Fibroblast of mammary gland (primary cell): ENCODE measurements at places on chromosomes 4 and X.
A peak's percentile ranks its signal among the peaks of the same experiment; 100 is the strongest.

DNA sequence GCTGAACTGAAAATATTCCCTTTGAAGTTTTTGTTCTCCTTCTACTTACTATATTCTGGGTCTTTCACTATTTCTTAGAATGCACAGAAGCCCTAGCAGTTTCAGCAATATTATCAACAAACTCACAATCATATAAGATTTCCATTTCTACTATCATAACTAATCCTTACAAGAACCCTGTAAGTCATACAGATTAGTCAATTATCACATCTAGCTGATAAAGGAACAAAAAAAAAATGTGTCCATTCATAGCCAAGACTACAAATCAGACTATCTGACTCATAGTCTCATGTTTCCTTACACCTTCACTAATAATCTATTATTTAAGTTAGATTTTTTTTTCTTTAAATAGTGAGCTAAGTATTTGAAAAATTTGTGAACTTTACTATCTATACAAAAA is 72.5 kb downstream of the LRBA start:
- no peak for DNase-seq

DNA sequence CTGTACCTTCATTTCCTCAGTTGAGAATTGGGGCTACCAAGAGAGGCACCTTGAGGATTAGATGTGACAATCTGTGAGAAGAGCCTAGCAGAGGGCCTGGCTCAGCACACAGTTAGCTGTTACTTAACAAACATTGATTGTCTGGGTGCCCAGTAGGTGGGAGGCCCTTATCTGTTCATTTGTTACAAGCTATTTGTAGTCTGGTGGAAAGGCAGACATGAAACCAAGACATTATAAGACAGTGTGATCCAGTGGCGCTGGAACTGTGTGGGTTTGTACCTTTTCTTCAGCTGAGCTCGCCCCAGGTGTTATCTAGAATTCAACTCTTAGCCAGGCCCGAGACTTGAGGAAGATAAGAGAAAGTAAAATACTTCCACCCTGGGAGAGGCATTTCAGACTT is 16.9 kb downstream of the AKAP4 start:
- DNase-seq: no peak

DNA sequence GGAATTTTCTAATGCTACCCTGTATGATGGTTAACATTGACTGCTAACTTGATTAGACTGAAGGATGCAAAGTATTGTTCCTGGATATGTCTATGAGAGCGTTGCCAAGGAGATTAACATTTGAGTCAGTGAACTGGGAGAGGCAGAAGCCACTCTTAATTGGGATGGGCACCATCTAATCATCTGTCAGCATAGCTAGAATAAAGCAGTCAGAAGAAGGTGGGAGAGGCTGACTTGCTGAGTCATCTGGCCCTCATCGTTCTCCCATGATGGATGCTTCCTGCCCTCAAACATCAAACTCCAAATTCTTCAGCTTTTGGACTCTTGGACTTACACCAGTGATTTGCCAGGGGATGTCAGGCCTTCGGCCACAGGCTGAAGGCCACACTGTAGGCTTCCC is 878.5 kb downstream of the PCDH7 start:
- no peak for DNase-seq

- no peak for DNase-seq
Measured at GRCh38 chr4:34932591-34932990, 1311.7 kb downstream of the ARAP2 start.

GRCh38 chr4:132264176-132264575 is 884.9 kb upstream of the PCDH10 start:
- DNase-seq: no peak

DNA sequence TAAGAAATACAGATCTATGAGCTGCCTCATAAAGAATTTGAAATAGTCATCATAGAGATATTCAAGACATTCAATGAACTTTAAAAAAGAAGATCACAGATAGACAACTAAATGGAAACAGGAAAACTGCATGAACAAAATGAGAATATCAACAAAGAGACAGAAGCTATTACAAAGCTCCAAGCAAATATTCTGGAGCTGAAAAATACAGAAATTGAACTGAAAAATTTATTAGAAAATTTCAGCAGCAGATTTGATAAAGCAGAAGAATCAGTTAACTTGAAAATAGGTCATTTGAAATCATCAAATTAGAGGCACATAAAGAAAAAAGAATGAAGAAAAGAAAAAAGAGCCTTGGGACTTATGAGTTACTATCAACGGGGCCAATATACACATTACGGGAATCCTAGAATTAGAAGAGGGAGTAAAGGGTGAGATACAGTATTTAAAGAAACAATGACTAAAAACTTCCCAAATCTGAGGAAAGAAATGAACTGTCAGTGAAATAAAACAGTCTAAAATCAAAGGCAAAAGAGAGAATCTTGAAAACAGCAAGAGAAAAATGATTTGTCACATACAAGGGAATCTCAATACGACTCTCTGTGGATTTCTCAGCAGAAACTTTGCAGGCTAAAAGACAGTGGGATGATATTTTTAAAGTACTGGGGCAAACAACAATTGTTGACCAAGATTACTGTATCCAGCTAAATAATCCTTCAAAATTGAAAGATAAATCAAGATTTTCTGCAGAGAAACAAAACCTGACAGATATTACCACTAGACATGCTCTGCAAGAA is 641.6 kb downstream of the ANKRD50 start:
- no peak for DNase-seq

DNA sequence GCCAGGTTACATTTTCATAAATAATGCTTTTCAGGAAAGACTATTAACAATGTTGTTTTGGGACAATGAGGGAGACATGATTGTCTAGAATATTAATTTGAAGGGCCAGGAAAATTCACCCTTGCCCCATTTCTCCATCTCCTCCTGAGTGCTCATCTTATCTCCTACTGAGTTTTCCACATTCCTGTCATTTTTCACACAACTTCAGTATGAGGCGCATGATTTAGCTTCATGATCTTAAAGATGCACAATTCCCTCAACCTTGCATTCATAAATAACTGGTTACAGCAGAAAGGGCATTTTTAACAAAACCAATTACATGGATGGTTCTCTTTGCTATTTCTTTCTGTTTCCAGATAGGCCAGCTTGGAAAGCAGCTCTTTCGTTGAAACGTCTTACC is 1699.2 kb upstream of the IGFBP7 start:
- DNase-seq: no peak

GRCh38 chr4:110917835-110918234 is 295.0 kb upstream of the PITX2 start:
- DNase-seq: no peak

DNA sequence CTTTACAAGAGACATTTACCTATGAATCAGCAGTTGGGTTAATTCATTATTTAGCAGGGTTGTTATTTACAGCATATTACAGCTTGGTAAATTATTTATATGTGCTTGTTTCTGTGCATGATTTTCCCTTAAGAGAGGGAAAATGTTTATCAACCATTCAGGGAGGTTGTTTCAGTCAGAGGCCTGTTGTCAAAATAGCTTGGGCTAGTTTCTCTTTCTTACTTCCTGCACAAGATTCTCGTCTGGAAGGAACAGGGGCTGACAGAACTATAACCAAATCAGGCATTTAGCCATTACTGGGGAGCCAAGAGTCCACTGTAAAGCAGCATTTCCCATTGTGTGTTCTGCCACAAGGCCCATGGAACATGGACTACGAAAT is 135.8 kb downstream of the HS6ST2 start:
- no peak for DNase-seq

DNA sequence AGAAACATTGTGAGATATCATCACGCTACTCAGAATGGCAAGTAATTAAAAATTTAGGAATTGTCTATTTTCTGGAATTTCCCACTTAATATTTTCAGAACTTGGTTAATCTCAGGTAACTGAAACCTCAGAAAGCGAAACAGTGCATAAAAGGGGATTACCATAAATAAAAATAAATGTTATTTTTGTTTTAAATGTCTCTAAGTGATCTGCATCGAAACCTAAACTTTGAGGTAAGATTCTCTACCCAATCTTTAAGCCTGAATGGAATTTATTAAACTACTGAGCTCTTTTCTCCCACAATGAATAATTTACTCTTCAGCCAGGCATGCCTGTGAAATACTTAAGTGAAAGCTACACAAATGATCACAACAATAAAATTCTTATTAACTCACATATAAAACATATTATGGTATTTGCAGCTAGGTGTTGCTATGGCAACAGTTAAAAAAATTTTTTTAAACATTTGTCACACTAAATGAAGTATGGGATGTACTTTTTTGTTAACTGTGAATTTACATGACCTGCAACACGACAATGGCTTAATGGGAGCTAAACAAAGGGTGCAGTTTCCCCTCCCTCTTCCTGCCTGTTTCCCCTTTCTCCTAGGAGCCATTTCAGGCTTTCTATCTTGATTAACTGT is 220.2 kb upstream of the PRPS2 start:
- no peak for DNase-seq

DNA sequence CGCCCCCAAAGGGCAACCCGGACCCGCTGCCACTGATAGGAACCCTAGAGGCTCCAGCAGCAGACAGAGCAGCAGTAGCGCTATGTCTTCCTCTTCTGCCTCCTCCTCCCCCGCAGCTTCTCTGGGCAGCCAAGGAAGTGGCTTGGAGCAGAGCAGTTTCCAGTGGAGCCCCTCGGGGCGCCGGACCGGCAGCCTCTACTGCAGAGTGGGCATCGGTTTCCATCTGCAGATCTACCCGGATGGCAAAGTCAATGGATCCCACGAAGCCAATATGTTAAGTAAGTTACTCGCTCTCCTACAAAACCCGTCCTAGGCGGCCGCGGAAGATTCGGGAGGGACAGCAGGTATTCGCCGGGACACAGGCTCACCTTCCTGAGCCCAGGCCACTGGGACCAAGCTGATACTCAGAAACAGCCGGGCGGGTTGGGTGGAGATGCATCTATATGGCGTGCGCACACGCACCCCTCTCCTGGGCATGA is 477 bp downstream of the FGF5 start:
- peak; percentile 55 for DNase-seq

DNA sequence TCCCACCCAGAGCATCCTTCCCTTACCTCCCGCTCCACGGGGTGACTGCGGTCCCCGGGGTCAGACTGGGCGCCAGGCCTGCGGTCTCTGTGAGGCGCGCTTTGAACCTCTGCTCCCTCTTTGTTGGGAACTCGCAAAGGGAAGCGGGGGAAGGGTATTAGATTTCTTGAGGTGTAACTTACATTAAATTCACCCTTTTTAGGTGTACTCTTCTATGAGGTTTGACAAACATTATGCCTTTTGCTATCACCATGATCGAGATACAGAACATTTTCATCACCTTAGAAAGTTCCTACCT is 569 bp downstream of the DCK start:
- peak; percentile 17 for DNase-seq

DNA sequence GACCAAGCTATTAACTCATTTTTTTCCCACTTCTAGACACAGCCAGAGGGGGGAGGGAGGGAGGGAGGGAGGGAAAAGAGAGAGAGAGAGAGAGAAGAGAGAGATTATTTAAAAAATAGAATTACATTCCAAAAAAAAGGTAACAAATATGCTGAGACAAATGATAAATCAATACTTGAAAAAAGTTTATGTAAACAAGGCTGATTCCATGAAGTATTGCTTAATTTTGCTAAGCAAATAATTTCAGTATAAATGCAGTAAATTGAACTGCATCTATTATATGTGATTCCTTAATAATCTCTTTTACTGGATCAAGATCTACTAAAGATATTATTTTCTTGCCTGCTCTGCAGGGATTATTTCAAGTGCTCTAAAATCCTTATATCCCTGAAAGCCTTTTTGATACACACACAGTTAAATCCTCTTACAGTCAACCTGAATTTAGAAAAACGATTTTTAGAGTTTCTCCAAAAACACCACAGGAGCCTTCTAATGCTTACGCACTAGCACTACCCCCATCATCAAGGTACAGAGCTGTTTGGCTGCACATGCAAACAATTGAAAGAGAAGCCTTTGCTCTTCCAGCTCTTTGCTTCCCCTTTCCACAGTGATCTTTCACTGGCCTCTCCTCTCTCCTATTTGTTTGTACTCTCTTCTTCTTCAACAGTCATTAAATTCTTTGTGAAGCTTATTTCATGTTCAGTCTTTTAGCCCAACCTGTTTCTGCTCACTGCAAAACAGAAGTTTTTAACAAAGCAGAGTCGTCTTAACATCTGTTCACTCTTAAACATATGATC is 426.3 kb upstream of the FAM241A start:
- DNase-seq: no peak

- peak; percentile 32 for DNase-seq
Measured at GRCh38 chr4:129350834-129351721, 255.1 kb downstream of the C4orf33 start.

GRCh38 chr4:20987191-20987590 is 286.9 kb downstream of the PACRGL start:
- DNase-seq: no peak

DNA sequence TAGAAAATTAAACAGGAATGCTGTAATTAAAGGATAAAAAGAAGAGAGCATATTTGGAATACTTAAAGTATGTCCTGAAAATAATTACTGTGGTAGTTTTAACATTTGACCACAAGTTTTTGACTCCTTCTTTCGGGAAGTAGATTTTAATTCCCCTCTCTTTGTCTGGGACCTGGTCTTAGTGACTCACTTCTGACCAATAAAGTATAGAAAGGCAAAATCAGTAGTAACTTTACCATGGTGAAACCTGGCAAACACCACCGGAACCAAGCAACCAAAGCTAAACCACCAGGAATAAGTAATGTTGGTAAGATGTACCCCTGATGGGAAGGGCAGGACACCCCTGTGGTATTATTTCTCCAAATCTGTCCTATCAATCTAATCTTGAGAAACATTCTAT is 314.8 kb downstream of the PDHA2 start:
- no peak for DNase-seq

- no peak for DNase-seq
Measured at GRCh38 chr4:5774416-5775036, 63.5 kb downstream of the EVC start.

GRCh38 chr4:122118243-122118642 is 33.9 kb upstream of the BLTP1 start:
- no peak for DNase-seq

GRCh38 chr4:132691668-132692067 is 457.4 kb upstream of the PCDH10 start:
- no peak for DNase-seq

- no peak for DNase-seq
Measured at GRCh38 chrX:16924631-16925480, 21.6 kb upstream of the REPS2 start.

- no peak for DNase-seq
Measured at GRCh38 chrX:130083656-130084382, 26.5 kb downstream of the ELF4 start.

DNA sequence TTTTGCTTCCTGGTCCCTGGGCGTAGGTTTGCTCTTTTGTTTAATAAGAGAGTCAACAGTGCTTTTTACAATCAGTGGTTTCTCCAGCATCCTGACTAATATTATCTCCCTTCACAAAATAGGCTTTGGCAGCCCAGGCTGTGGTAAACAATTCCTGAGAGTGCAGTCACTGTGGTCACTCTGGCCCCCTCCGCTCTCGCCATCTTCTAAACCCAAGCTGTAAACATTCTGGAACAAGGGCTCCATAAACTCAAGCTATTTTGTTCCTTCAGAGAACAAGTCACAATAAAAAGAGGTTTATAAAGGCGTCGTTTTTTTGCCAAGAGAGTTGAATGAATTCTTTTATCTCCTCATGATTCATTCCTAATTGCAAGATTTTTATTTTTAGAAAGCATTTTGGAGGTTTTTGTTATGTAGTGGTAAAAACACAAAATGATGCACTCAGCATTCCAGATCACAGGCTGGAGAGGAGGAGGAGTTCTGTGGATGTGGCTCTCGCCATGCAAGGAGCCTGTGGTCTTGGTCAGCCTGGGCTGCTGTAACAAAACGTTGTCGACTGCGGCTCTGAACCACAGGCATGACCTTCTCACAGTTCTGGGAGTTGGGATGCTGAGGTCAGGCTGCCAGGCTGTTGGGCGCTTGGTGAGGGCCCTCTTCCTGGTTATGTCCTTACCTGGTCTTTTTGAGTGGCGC is 486.4 kb upstream of the FAT1 start:
- DNase-seq: peak; percentile 25

GRCh38 chr4:108181704-108182103 is 13.0 kb upstream of the LEF1 start:
- DNase-seq: no peak
